H54 (cell line): ENCODE measurements at places on chromosomes 5 and 9.

DNA sequence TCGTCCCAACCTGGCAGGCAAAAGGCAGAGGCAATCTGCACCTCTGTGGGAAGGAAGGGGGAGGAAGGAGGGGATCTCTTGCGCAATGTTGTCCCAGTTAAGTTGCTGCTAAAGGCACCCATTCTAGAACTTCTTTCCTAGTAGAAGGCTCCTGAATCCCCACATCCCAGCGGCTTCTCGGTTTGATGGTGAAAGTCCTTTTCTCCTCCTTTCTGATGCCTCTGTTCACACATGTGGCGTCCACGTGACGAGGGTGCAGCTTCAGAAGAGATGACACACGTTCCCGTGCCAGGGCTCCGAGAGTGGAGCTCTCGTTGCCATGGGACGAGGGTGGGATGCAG, 96.9 kb upstream of the FCN2 start:
- no peak for DNase-seq

DNA sequence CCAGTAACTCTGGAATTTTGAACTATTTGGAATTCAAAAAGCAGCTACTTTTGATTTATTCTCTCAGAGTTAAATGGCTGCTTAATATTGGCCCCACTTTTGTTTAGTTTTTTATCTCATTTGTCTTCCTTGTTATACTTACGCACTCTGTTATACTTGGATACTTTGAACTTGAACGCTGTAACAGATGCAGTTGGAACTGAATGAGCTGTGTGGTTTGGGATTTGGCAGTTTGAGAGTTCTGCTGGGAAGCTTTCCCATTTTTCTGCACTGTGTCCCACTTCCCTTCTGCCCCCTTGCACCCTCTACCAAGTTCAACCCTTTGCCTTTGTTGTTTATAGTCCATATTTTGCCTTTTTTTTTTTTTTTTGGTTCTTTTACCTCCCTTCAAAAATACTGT, 3.8 kb downstream of the RHOBTB3 start:
- DNase-seq = no peak

- DNase-seq = no peak
Observed at GRCh38 chr9:135716045-135716444, 14.1 kb downstream of the KCNT1 start.

DNA sequence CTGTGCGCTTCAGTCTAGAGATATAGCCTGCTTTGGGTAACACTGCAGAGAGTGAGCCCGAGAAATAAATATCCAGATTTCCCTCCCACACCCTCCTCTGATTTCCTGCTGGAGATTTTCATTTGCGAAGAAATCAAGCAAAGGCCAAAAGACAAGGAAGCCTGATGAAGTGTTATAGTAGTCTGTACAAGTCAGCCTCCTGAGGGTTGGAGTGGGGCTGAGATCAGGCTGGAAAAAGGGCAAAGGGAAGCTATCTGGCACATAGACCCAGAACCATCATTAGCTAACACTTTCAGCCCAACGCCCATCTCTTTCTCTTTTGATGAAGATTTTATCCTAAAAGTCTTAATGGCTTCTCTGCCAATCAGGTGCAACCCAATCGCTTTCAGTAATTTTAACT, 154.6 kb upstream of the SLC44A1 start:
- no peak for DNase-seq

DNA sequence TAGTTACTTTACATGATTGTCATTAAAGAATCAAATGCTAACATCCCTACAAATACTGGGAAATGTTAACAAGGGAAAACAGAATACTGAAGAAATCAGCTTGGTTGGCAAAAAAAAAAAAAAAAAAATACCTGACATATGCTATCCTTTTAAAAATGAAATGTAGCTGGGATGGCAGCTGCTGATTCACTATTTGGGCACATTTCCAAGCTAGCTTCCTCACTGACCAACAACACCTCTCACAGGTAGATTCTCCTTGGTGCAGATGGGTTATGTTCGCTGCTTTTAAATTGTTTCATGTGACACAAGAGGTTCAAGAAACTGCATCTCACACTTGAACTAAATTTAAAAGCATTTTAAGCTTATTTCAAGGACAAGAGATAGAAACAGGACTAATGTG, 6.1 kb upstream of the PRUNE2 start:
- no peak for DNase-seq

GRCh38 chr9:77975036-77975435, 56.6 kb downstream of the GNAQ start:
- no peak for DNase-seq

DNA sequence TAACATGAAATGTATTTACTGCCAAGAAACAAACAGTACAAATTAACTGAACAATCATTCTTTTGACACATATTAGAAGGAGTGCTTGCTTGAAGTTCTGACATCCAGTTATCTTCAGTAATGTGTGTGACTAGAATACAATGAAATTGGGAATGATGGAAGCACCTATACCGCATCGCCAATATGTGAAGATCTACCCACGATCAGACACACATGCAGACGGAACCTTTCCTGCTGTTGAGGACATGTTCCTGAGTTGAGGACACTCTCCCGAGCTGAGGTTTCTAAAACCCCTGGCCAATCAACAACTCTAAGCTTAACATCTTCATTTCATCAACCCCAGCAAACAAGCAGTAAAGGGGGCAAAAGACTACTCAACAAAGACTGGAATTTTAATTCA, at the start of gene OR13C3:
OR13C3 (minus strand) TSS at position 101 of the 400 bp plus-strand sequence. CDS start 133 bp downstream, outside the sequence.
- no peak for DNase-seq

DNA sequence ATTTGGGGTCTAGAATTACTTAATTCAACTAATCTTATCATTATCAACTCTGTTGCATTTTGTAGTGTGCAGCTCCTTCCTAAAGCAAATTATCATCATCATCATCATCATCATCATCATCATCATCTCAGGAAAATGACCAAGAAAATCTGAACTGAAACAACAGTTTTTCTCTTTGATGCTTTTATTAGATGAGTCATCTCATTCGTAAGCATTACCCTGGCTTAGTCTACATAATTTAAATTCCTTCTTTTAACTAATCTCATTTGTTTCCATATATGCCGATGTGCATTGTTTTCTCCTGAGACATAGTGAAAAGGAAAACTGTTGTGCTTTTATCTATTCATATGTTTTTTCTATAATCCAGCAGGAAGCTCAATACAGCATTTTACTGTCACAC, 173.0 kb upstream of the PDE4D start:
- no peak for DNase-seq

DNA sequence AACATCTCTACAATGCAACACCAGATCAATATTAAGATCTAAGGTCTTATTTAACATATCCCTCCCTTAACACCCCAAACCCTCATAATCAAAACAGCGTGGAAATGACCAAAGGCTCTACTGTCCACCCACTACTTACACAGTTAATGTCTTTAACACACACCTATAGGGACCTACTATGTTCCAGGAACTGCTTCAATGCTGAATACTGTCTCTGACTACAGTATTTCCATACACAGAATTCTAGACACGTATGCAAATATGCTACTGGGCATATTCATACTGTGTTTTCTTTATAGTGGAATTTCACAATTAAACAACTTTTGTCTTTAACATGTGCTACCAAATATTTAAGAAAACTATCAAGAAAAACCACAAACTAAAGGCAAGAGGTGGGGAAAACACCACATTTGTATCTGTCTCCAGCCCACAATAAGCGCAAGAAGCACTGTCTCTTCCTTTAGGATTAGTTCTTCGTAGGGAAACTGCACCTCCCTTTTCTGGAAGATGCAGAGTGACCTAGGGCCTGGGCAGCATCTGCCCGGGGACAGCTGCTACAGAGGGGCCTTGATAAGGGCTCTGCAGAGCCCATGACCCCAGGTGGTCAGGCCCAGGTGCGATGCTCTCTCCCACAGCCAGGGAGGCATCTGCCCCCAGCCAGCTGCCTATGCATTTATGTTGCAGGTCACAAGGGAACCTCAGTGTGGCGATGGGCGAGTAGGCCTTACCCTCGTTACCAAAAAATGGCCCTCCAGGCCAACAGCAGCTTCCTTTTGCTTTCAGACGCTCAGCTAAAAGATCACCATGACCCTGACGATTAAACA, 55.2 kb downstream of the PSMB7 start:
- no peak for DNase-seq

DNA sequence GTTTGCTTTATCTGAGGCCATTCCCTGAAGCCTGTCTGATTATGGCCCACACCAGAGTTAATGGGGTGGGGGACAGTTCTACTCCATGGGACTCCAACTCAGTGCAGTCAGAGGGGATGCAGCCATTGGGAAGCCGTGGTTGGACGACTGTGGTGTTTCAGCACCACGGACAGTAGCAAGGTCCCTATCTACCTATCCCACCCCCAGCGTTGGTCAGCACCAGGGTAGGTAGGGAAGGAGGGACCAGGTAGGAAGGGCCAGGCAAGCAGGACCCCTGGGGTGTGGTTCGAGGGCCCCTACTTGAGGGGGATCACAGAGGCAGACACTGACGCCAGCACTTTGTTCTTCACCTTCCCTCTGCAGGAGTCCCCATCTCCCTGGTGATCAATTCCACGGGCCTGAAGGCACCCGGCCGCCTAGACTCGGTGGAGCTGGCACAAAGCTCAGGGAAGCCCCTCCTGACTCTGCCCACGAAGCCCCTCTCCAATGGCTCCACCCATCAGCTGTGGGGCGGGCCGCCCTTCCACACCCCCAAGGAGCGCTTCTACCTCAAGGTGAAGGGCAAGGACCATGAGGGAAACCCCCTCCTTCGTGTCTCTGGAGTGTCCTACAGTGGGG, 33.2 kb downstream of the HMCN2 start:
- no peak for DNase-seq

DNA sequence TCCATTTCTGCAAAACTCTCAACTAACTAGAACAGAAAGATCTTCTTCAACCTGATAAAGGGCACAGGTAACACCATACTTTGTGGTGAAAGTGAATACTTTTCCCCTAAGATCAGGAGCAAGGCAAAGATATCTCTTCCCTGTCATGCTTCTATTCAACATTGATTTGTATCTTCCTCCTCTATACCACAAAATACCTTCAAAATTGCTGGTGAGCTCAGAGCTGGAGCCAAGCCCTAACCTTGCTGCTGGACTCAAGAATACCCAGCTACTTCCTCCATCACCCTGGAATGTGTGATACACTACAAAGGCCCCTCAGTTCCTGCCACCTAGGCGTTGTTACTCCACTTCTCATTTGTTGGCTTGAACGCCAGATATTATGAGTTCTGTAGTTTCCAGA, 499.0 kb downstream of the ACTL7B start:
- no peak for DNase-seq

- peak; percentile 67 for DNase-seq
Observed at GRCh38 chr9:127751269-127752054, 16.4 kb upstream of the TOR2A start.

GRCh38 chr9:8262625-8263622, 463.3 kb upstream of the DMAC1 start:
- DNase-seq = no peak

GRCh38 chr5:945691-946551, 53.2 kb downstream of the TRIP13 start:
- no peak for DNase-seq

DNA sequence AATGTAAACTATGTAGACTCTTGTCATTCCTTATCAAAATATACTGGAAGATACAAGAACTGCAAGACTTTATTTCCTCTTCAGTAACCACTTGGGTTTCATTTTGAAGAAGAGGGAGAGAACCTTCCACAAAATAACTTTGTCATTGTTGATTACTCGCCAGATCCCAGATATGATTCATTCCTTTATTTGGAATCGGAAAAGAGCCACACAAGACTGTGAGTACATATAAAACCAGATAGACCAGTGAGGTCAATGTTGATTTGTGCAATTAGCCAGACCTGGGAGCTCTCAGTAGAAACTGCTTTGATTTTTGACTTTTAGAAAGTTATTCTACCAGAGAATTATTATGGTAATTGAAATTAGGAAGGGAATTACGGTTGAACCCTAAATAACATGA, 146.1 kb downstream of the TMEM167A start:
- DNase-seq = no peak

DNA sequence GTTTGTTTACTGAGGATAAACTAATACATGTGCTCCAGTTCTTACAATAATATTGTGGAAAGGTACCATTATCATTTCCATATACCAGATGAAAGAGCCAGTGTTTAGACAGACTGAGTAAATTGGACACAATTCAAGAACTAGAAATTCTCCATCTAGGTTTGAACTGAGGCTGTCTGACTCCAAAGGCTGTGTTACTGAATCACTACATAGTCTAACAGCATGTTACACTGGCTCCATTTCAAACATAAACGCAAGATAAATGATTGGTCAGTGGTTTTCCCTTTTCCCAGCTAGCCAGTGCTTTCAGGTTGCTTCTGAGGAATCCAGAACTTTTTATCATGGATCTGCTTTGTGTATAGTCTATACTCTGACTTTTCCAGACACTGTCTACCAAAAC, 8.1 kb downstream of the SPDL1 start:
- no peak for DNase-seq

DNA sequence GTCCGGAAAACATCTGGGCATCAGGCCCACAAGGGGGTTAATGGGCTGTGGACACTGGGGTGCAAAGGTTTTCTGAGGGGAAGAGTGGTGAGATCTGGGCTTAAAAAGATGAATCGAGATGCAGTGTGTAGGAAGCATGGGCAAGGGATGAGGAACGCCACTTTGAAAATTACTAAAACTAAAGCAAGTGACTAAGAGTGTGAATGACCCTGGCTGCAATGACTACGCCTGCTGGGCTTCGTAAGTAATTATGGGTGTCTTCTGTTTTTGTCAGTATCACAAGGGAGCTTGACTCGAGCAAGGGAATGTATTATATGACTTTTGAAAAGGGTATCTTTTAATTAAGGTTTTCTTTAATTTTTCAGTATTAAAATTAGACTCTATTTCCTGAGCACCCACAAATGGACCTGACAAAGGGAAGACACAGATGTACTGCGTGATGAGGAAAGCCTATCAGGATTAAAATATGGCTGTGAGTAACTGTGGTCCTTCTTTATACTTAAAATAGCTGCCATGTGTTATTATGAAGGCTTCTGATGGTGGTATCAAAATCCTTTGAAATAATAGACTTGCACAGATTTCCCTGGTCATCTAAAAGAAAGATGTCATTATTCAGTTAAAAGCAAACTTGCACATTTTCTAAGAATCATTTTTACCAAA, 4.2 kb downstream of the CTXN3 start:
- no peak for DNase-seq
